ENCODE measurements at places on chromosomes 12 and 14.

- DNase-seq: no peak
Measured at GRCh38 chr12:48160807-48161206, 3.5 kb upstream of the ASB8 start.

- DNase-seq: no peak
Measured at GRCh38 chr12:77888611-77889010, 57.9 kb downstream of the NAV3 start.

DNA sequence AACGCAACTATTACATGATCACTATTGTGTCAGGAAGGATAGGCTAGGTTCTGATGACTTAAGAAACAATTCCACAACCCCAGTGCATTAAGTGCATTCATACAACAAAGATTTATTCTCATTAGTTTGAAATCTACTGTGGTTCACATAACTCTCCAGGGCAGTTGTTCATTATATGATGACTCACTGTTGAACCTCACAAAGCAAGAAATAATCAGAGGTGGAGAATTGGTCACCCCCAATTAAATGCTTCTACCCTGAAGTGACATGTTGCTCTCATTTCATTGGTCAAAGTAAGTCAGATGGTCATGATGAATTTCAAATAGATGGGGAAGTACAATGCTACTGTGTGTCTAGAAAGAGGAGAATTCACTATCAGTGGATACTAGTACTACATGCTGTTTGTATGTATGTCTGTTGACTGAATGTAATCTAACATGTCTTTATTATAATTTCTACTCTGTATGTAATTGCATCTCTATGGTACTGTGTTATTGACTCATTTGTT, 6.1 kb upstream of the HELB start:
- no peak for DNase-seq

- DNase-seq: no peak
Measured at GRCh38 chr12:44384136-44384535, 492.0 kb downstream of the NELL2 start.

DNA sequence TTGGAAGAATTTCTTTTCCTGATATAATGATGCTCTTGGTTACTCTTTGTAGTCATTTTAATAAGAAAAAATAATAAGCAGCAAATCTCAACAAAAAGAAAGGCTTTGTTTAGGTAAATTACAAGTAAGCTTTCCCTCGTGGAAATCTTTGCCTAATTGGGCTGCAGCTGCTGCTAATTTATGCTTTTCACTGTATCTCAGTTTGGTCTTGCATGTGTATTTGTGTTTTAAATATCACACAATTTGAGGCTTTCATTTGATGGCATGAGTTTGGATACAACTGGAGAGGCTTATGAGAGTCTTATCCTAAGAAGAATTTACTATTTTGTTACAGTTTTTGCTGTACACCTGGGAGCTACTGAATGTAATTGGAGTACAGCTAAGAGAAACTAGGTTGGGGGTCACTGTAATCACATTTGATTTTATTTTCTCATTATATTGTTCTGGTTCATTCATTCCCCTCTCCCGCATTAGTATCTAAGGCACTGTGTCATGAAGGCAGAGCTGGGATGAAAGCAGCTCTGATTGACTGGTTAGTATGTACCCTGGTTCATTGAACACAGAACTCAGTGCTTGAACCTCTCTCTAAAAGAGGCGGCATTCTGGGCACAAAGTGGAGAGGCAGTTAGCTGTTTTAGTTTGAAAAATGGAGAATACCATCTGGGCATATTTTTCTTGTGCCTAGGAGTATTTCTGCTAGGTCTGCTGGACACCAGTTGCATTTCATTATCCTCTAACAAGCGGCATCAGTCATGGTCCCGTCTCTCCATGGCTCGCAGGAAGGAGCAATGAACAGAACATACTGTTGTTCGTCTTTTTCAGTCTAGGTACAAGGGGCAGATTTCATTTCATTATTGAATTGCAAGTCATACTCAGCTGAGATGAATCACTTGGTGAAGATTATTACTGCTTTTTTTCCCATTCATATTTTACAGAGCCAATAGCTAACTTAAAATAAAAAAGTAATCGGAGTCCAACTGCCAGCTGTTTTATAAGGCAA, 118.0 kb upstream of the TMEM260 start:
- no peak for DNase-seq

DNA sequence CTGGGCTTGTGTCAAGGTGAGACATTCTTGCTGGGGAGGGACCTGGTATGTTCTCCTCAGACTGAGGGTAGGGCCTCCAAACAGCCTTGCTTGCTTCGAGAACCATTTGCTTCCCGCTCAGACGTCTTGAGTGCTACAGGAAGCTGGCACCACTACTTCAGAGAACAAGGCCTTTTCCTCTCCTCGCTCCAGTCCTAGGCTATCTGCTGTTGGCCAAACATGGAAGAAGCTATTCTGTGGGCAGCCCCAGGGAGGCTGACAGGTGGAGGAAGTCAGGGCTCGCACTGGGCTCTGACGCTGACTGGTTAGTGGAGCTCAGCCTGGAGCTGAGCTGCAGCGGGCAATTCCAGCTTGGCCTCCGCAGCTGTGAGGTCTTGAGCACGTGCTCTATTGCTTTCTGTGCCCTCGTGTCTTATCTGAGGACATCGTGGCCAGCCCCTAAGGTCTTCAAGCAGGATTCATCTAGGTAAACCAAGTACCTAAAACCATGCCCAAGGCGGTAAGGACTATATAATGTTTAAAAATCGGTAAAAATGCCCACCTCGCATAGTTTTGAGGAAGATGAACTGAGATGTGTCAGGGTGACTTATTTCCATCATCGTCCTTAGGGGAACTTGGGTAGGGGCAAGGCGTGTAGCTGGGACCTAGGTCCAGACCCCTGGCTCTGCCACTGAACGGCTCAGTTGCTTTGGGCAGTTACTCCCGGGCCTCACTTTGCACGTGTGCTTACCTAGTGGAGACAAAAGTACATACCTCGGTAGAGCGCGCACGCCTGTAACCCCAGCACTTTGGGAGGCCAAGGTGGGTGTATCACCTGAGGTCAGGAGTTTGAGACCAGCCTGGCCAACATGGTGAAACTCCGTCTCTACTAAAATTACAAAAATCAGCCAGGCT, 4.3 kb downstream of the GAPDH start:
- DNase-seq: no peak

GRCh38 chr12:5512601-5512970, 80.7 kb downstream of the NTF3 start:
- DNase-seq: no peak

GRCh38 chr14:52446355-52446754, 106.0 kb downstream of the TXNDC16 start:
- DNase-seq: no peak

DNA sequence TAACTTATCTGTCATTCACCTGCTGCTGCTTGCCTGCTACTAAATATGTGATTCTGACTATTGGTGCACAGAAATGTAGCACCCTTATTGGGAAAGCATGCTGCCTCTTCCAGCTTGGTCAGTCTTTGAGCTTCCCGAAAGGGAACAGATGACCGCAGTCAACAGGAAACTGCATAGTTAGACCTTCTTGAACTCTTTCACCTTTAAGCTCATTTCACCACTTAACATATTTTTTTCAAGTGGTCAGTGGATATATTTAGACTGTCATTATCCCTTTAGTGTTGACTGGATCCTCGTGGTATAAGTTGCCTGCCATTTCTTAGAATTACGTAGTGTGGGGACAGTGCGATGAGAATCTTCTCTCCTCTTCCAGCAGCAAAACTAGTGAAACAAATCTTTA, 224.9 kb downstream of the FBXL14 start:
- no peak for DNase-seq

DNA sequence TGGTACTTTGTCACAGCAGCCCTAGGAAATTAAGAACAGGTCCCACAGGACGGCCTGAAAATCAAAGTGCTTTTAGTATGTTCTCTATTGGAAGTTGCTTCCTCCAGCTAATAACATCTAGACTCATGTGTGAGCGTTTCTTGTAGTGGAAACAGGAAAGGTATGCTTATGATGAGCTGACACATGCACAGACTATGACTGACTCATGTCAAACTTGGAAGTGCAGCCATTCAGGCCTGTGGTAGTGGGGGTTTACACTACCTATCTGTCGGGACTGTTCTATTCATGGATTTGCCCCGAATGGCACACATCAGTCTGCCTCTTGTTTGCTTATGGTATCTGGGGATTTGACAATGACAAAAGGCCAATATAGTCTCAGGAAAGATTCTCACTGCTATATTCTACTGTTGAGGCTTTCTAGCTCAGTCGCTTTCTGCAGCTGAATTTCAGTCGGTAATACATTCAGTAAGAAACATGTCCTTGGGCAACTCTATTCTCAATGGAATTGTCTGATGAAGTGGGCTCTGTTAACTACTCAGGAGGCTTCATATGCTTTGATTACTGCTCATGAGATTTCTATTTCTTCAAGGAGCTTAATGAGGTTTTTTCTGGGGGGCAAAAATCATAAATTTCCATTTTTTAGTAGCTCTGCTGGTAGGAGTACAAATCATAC, 270.3 kb upstream of the DAAM1 start:
- DNase-seq: no peak

DNA sequence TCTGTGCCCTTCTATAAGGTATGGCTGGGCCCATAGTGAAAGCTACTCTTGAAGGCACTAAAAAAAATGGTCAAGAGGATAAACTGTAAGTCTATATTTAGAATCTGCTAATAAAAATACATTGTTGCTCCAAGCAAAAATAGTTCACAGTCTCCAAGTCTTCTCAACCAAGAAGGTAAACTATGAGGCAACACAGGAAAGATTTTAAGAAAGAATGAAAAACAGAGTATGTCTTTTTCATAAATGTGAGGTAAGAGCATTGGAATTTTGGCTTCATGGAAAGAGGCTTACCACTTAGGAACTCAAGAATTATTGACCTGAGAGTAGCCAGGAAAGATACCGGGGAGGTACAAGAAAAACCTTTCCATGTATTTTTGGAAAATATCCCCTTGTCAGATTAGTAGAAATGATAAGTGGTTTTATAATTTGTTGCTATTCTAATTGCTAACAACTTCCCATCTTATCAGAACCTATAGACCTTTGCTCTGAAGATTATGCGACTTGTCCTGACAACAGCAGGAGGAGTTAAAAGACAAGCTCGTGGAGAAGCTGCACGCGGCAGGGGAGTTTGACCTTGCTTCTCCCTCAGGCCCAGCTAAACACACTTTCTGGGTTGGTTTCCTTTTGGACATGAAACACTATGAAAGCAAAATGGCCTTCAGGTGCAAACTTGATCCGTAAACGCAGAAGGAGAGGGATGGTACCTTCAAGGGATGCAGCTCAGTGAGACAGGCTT, 238.1 kb downstream of the FOXN3 start:
- DNase-seq: no peak

DNA sequence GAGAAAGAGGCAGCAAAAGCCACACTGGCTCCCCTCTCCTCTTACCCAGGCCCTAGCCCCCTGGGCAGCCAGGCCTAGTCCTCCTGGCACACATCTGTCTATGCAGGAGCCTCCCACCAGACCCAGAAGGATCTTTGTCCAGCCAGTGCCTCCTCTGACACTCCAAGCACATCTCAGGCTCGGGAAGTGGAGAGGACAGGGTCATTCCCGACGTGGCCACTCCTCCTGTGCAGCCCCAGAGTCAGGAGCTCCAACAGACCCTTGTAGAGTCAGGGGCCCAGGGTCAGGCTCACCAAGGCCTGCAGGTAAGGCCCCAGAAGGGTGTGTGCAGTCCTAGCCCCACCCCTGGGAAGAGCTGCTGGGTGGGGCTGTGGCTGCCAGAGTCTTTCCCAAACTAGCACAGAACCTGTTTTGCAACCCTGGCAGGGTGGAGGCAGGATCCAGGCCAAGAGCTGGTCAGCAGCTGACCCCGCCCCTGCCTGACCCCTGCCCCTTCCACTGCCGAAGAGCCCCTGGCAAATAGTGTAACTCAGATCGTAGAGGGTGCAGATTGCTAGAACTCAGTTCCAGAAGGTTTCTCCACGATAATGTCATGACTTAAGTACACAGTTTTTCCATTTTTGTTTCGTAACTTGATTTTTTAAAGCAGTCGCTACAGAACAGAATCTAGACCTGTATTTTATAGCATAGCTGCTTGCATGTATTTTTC, 26.6 kb upstream of the PNMA1 start:
- no peak for DNase-seq

DNA sequence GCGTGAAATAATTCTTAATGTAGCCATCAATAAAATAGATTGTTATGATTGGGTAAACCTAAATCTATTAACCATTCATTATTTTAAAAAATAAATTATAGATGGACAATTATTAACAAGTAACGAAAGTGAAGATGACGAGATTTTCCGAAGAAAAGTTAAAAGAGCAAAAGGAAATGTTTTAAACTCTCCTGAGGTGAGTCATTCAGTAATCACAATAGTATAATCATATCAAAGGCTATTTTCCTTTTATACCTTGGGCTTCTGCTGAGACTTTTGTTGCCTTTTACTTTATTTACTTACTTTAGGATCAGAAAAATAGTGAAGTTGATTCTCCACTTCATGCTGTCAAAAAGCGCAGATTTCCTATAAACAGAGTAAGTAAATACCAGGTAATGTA, 45.6 kb downstream of the FANCM start:
- DNase-seq: no peak

GRCh38 chr14:102264355-102264754, 40.6 kb downstream of the MOK start:
- no peak for DNase-seq

GRCh38 chr12:92987362-92987761, 58.3 kb upstream of the EEA1 start:
- DNase-seq: no peak

GRCh38 chr12:77645966-77646598, 184.6 kb upstream of the NAV3 start:
- DNase-seq: no peak

- peak; percentile 56 for DNase-seq
Measured at GRCh38 chr12:14961466-14962152, at the start of gene ARHGDIB. TSS of gene ARHGDIB (minus strand) at chr12:14961601. CDS start at chr12:14950712, 10,889 bp downstream.

DNA sequence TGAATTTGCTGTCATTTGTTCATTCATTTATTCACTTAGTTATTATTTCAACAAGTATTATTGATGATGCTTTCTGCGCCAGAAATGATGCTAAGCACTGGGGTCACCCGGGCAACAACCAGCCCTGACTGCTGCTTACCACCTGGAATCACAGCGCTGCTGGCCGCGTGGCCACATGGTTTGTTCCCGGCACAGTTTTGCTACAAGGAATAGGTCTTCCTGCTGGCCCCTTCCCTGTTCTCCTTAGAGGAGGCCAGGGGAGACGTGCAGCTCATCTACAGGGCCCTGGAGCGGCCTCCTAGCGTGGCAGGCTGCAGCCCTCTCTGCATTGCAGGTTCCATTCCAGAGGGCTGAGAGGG, 7.0 kb downstream of the JDP2 start:
- DNase-seq: no peak

- no peak for DNase-seq
Measured at GRCh38 chr14:70753518-70753953, 55.8 kb downstream of the MAP3K9 start.

Data from stimulated activated CD8-positive, alpha-beta memory T cell treated with anti-CD3 and anti-CD28 coated beads, Interleukin-15, amount 100 ng/mL, for 1 hour (primary cell).